Vein endothelial cell (primary cell): ENCODE measurements at places on chromosomes 6 and 20. TPM values are rescaled to one million over a fixed set of nuclear protein-coding genes. Genes with fewer than 3 reads are reported as not detected.

Gene OR2B2
- total RNA-seq = not detected in 2 replicates

Gene SIRPB2
- total RNA-seq = 4.2 and 4.6 TPM in 2 replicates

Gene COX4I2
- total RNA-seq = not detected in 2 replicates

Gene ADTRP
- total RNA-seq = 4.1 and 7.2 TPM in 2 replicates

Gene KIAA1755
- under 0.01 and 0.19 TPM in 2 replicates for total RNA-seq

Gene SLC2A10
- total RNA-seq = 7.5 and 8.8 TPM in 2 replicates

Gene CCM2L
- total RNA-seq = 14.9 and 16.7 TPM in 2 replicates

Gene PSORS1C1
- total RNA-seq = 4.0 and 8.5 TPM in 2 replicates

Gene SMLR1
- total RNA-seq = not detected in 2 replicates

Gene ATAT1
- 4.6 and 6.8 TPM in 2 replicates for total RNA-seq

Gene MRS2
- 27.4 and 27.8 TPM in 2 replicates for total RNA-seq

Gene DUSP15
- 0.19 and 0.65 TPM in 2 replicates for total RNA-seq

Gene C2
- 0.65 TPM in 1 of 2 replicates, not detected in the other for total RNA-seq

Gene TAAR5
- not detected in 2 replicates for total RNA-seq

Gene PCK1
- total RNA-seq = not detected in 2 replicates

Gene MCM3
- 54.5 and 68.0 TPM in 2 replicates for total RNA-seq

Gene CEP250
- 18.6 and 25.5 TPM in 2 replicates for total RNA-seq

Gene LY86
- total RNA-seq = not detected in 2 replicates

Gene SLA2
- 0.10 TPM in 1 of 2 replicates, not detected in the other for total RNA-seq

Gene HCRTR2
- not detected in 2 replicates for total RNA-seq

Gene MUC22
- total RNA-seq = not detected in 2 replicates

Gene TCF15
- total RNA-seq = 0.57 and 0.65 TPM in 2 replicates

Gene NT5E
- total RNA-seq = 159 and 206 TPM in 2 replicates

Gene TOX2
- total RNA-seq = 3.9 and 4.2 TPM in 2 replicates

Gene CGAS
- 3.3 and 6.3 TPM in 2 replicates for total RNA-seq

Gene GPR63
- 0.19 TPM in 1 of 2 replicates, not detected in the other for total RNA-seq

Gene DEFB113
- not detected in 2 replicates for total RNA-seq

Gene KHDC1L
- not detected in 2 replicates for total RNA-seq

Gene ENPP5
- total RNA-seq = not detected in 2 replicates

Gene POLH
- 28.7 and 38.1 TPM in 2 replicates for total RNA-seq

Gene RPS6KA2
- total RNA-seq = 156 and 248 TPM in 2 replicates

Gene RAET1L
- total RNA-seq = not detected in 2 replicates

Gene FBXO30
- total RNA-seq = 9.1 and 12.6 TPM in 2 replicates

Gene TRAM2
- 84.3 and 87.9 TPM in 2 replicates for total RNA-seq

Gene IL17A
- not detected in 2 replicates for total RNA-seq

Gene KCNQ5
- total RNA-seq = under 0.01 and 0.10 TPM in 2 replicates

Gene LTB
- total RNA-seq = 3.9 and 4.7 TPM in 2 replicates

Gene HEY2
- 0.33 and 0.67 TPM in 2 replicates for total RNA-seq

Gene C20orf202
- 0.33 TPM in 1 of 2 replicates, not detected in the other for total RNA-seq

Gene WFDC10B
- total RNA-seq = not detected in 2 replicates

Gene GABRR2
- 0.33 and 0.67 TPM in 2 replicates for total RNA-seq

Gene SLC22A16
- not detected in 2 replicates for total RNA-seq

Gene ANGPT4
- not detected in 2 replicates for total RNA-seq

Gene BTNL2
- total RNA-seq = not detected in 2 replicates

Gene SLC22A23
- total RNA-seq = 21.6 and 29.7 TPM in 2 replicates

Gene SYTL3
- total RNA-seq = 1.1 and 1.3 TPM in 2 replicates

Gene B3GAT2
- 0.10 TPM in 1 of 2 replicates, not detected in the other for total RNA-seq

Gene C20orf96
- total RNA-seq = 2.9 and 4.8 TPM in 2 replicates
